ENCODE measurements at places on chromosomes 11 and 22.
A peak's percentile ranks its signal among the peaks of the same experiment; 100 is the strongest.

DNA sequence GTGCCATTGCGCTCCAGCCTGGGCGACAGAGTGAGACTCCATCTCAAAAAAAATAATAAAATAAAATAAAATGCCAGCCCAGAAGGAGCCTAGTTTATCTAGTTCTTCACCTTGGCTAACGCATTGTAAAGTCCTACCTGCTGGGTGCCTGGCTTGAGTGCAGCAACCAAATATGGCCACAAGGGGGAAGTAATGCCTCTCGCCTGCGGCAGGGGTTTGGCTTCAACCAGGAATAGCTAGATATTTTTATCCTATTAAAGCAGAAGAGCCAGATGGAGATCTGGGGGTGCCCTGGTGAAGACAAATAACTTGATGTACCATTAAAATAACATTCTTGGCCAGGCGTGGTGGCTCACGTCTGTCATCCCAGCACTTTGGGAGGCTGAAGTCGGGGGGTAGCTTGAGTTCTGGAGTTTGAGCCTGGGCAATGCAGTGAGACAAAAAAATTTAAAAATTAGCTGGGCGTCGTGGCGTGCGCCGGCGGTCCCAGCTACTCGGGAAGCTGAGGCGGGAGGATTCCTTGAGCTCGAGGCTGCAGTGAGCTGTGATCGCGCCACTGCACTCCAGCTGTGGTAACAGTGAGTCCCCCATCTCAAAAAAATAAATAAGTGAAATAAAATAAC is 20.6 kb upstream of the PLEKHB1 start:
- DNase-seq = peak; percentile 79

GRCh38 chr22:43182726-43183125 is 4.2 kb downstream of the TTLL12 start:
- no peak for DNase-seq

DNA sequence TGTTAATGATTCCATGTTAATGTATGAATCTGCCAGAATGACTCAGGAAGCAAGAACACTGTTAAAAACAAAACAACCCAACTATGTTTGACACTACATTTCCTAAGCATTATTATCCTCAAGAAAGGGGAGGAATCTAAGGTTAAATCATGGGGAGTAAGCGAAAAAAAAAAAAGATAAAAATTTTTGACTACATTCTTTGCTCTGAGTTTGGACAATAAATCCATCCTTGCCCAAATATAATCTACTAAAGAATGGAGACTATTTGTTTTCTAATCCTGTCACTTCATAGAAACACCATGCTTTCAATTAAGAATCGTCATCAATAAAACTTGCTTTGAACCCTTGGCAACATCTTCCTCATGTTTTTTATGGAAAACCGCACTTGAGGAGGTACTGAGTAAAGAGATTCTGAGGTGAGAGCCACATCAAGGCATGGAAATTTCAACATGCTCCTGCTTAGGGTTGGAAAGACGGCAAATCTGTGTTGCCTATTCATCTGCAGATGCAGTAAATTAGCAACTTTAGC is 9.7 kb downstream of the MAML2 start:
- no peak for DNase-seq

GRCh38 chr22:46846150-46846831 is 83.8 kb downstream of the TBC1D22A start:
- DNase-seq = no peak

- DNase-seq = no peak
Observed at GRCh38 chr22:47816121-47816862, 1053.8 kb downstream of the TBC1D22A start.

GRCh38 chr11:14418801-14419417 is 59.9 kb upstream of the RRAS2 start:
- DNase-seq = peak; percentile 30

DNA sequence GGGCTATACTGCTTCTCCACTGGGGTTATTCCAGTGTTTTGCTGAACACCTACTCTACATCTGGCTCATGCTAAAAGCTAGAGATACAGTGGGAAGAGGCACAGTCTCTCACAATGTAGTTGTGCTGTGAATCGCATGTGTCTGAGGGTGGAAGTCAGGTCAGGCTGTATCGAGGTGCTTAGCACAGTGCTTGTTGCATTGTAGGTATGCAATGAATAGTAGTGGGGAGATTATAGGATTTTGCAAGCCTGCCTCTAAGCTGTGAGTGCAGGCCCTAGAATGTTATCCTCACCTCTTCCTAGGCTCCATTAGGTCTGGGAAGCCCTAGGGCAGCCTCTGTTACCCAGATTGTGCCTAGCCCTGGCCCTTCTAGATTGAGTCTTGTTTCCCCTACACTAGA is 37.4 kb downstream of the MYO18B start:
- no peak for DNase-seq

DNA sequence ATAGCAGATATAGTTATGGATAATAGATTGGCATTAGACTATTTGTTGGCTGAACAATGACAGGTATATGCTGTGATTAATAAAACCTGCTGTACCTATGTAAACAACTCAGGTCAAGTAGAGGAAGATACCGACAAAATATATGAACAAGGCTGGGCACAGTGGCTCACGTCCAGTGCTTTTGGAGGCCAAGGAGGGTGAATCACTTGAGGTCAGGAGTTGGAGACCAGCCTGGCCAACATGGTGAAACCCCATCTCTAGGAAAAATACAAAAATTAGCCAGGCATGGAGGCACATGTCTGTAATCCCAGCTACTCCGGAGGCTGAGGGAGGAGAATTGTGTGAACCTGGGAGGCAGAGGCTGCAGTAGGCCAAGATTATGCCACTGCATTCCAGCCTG is 14.0 kb upstream of the CHKA start:
- DNase-seq = no peak

GRCh38 chr11:21707116-21707739 is 485.7 kb upstream of the ANO5 start:
- no peak for DNase-seq

DNA sequence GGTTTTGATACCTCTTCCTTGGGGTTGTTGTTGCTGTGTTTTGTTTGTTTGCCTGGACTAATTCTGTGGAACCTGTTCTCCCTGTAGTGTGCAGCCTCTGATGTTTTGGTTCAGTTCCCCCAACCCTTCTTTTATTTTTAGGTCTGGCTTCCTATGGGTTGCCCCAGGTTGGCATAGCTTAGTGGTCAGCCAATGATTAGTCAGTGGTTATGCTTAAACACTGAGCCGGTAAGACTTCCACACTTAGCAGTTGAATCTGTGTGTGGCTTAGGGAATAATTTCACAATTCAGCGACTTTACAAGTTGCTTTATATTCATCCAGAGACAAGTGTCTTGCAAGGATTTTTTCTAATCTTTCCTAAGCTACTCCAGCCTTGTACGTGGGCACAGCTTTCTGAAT is 78.6 kb upstream of the CLPB start:
- DNase-seq = no peak

DNA sequence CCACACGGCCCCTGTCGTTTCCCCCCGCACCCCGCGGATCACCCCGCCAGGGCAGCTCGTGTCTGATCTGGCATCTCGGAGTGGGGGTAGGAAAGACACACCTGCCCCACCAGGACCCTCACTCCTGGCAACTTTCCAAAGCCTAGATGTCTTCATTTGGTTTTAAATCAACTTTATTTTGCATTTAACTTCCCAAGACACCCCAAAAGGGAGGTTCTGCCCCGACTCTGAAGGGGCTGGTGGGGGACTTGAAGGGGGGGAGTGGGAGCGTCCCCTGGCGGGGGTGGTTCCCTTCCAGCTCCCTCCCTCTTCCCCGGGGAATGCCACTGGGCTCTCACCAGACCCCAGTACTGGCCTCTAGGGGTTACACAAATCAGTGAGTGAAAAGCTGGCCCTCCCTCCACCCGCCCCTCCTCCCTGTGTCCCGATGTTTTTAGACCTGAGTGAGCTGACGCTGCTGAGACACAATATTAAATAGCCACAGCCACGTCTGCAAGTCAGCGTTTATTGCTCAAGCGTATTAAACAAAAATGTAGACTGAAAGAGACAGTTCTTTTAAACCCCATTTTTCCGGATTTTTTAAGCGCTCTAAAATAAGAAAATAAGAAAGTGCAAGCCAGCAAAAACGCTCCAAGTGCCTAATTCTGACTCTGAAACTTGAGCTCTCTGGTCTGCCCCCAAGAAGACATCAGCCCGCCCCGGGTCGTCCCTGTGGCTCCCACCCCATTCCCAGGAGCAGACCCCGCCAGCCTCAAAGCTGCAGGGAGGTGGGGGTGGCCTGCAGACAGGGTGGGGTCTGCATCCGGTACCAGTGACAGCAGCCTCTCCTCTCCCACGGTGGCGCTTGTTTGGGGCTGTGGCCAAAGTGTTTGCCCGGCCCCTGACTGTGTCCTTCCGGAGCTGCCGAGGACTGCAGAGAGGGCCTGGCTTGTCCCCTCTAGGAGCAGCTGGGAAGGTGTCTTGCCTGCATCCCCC is 1.1 kb upstream of the TTLL8 start:
- DNase-seq = peak; percentile 63

GRCh38 chr11:64876835-64877341 is 1.5 kb downstream of the EHD1 start:
- DNase-seq = no peak

DNA sequence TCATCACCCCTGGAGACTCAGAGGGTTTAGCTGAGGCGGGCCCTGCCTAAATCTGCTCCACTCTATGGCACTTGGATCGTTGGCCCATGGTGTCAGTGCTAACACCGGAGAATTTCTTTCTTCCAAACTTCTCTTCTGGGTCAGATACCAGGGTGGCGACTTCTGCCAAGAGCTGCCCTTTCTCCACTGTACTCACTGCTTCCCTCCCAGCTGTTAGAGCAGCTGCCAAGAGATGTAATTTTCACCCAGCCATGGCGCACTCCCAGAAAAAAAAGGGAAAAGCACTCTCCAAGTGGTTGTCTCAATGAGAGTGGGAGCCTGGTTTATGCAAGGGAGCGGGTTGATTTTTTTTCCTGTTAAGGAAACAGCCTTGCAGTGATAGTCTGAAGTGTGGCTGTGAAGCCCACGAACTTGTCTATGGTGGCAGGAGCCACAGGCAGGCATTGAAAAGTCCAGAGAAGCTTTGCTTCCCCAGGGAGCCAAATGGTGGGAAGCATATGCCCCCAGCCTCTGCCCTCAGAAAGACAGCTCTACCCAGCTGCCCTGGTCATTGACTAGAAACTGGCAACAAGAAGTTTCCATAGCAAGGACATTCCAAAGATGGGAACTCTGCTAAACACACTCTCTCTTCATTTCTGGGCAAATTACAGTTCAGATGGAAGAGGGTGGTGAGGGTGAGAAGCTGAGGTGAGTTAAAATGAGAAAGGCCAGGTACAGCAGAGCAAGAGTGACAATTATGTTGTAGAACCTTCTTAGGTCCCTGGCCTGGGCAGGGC is 10.7 kb downstream of the PCSK7 start:
- no peak for DNase-seq

DNA sequence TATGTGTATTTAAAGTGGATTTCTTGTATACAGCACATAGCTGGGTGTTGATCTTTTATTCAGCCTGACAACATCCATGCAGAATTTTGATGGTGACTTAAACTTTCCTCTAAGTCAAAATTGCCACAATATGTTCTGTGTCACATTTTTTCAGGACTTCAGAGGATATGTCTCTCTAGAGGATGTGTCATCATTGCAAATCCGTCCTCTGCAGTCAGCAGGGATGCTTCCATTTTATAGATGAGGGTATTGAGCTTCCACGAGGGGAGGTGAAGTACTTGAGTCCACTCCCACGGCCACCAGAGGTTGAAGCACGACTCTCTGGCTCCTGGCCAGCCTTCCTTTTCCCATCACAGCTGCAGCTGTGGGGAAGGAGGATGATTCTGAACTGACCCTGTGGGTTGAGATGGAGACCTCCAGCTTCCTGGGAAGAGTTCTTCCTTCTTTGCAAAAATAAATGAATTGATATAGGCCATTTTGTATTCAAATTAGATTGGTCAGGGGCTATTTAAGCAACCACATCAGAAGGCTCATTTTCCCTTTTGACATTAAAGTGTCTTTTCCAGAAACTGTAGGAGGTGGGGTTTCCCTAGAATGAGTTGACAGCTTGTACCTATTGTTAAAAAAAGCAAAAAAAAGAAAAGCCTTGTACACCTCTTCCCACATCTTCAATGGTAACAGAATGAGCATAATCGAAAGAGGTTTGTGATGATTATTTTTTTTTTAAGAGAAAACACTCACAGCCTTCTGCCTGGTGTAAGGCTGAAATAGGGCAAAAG is 55.2 kb upstream of the MYEOV start:
- peak; percentile 47 for DNase-seq

DNA sequence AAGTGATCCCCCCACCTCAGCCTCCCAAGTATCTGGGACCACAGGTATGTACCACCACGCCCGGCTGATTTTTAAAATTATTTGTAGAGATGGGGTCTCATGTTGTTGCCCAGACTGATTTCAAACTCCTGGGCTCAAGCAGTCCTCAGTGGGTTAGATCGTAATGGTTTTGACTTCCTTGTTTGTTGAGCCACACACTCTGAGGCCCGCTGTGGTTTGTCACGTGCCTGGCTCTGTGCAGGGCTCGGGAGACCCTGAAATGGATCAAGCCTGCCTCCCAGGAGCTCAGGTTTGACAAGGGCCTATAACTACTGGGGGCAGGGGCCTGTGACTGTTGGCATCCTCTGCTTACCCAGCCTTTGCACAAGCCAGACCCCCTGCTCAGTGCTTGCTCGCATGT is 68.1 kb downstream of the MPPED1 start:
- no peak for DNase-seq

DNA sequence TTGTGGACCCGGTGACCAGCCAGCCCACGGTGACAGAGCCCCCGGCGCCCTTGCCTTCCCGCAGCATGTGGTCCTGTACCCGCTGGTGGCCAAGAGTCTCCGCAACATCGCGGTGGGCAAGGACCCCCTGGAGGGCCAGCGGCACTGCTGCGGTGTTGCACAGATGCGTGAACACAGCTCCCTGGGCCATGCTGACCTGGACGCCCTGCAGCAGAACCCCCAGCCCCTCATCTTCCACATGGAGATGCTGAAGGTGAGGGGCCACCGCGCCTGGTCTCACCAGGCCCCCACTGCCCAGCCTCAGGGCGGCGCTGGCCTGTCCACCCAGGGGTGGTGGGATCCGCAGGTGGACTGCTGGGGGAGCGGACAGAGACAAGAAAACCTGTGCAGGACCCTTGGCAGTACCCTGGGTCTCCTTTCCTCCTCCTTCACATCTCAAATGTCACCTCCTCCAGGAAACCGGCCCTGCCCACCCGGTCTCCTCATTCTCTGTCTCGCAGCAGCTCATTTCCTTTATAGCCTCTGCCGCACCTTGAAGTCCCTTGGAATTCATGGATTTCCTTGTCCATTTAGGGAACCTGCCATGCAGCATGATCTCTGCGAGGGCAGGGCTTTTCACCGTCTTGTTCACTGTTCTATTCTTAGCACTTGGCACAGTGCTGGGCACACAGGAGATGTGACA is 6.5 kb downstream of the AIP start:
- no peak for DNase-seq

DNA sequence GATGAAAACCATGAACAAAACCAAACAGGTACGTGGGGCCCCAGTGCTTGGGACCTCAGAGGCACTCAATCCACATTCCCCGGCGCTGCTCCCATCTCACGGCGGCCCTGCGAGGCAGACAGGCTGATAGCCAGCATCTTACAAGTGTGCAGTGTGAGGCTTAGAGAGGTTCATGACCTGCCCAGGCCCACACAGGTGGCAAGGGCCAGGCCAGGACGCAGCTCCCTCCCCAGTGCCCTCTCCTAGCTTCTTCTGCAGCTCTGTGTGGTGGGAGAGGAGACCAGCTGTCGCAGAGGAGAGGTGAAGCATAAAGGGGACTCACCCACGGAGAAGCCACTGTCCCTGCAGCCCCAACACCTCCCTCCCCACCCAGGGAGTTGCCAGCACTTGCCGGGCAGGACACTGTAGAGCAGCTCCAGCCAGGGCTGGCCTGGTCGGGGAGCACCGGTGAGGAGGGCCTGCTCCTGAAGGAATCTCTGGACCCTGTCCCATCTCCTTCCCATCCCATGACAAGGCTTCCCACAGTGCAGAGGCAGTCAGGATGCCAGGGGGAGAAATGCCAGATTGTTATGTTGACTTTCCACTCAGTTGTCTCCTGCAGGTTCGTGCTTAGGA is 92.4 kb upstream of the TMEM45B start:
- DNase-seq = no peak

Measured in GM20000 (cell line).